IPS-NIHi11 (cell line): ENCODE measurements at places on chromosomes 7 and 10.

GRCh38 chr10:27349987-27350386 is 109.4 kb upstream of the ACBD5 start:
- DNase-seq, result no peak

DNA sequence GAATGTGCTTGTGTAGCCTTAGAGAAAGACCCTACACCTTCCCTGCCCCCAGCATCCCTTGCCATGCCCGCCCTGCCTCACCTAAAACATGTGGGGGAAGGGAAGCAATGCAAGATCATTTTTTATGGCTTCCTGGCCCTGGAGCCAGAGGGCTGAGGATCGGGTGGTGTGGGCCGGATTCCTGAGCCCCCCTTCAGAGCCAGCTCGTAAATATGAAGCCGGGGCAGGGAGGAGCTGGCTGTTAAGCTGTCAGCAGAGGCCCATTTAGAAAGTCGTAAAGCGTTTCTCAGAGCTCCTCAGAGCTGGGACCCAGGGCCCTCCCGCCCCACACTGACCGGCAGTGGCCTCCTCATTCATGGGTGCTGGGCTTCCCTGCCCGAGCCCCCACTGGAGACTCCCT is 23.9 kb downstream of the UNC5B start:
- no peak for DNase-seq

- DNase-seq, result no peak
Observed at GRCh38 chr10:3042589-3042988, 24.8 kb upstream of the PFKP start.

GRCh38 chr10:106175760-106176377 is 988.6 kb downstream of the SORCS1 start:
- DNase-seq, result peak; percentile 10

DNA sequence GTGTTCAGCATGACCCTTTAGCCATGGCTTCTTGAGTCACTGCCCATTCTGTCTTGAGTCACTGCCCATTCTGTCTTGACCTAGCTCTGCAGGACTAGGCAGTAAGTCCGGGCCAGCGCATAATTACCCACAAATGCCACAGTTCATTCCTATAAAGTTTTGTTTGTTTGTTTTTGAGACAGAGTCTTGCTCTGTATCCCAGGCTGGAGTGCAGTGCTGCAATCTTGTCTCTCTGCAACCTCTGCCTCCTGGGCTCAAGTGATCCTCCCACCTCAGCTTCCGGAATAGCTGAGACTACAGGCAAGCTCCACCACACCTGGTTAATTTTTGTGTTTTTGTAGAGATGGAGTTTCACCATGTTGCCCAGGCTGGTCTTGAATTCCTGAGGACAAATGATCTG is 32.7 kb upstream of the TARP start:
- no peak for DNase-seq

DNA sequence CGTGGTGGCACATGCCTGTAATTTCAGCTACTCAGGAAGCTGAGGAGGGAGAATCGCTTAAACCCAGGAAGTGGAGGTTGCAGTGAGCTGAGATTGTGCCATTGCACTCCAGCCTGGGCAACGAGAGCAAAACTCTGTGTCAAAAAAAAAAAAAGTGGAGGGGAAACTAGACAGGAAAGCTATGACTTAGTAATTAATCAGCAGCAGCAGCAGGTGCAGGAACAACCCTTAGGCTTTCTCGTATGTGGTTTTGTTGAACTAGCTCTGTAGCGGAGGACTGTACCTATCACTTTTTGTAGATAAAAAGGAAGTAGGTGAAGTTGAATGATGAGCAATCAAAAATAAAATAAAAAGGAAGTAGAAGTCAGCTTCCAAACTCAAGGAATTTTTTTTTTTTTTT is 76.9 kb upstream of the KMT2C start:
- DNase-seq, result no peak
